ENCODE measurements at places on chromosomes 3 and 15. TPM values are rescaled to one million over a fixed set of nuclear protein-coding genes. Genes with fewer than 3 reads are reported as not detected.

The SH2D7 gene
- not detected for total RNA-seq

The STRIT1 gene
- 2.5 TPM for total RNA-seq

The NUSAP1 gene
- 45.3 TPM for total RNA-seq

The AQP9 gene
- total RNA-seq: 7.3 TPM

The C3orf49 gene
- total RNA-seq: not detected

The NEIL1 gene
- 14.7 TPM for total RNA-seq

All from skin of body (tissue), 3 donors.